ENCODE measurements at places on chromosomes 7 and 10. TPM values are rescaled to one million over a fixed set of nuclear protein-coding genes. Genes with fewer than 3 reads are reported as not detected.

- no peaks in the 10 kb centered on the region for H3K36me3 ChIP-seq
- H3K27ac ChIP-seq: no peak overlapping the region
- no peaks in the 10 kb centered on the region for H3K27me3 ChIP-seq
- peaks cover 4% of the 10 kb centered on the region for H3K4me1 ChIP-seq
These were observed 28.1 kb upstream of the SLC29A3 start for GRCh38 chr10:71290806-71291527.

- no peaks in the 10 kb centered on the region for H3K27me3 ChIP-seq
- H3K27ac ChIP-seq: no peak overlapping the region
- H3K36me3 ChIP-seq: no peaks in the 10 kb centered on the region
- no peak overlapping the region for H3K4me3 ChIP-seq
- no peak for DNase-seq
- H3K4me1 ChIP-seq: no peaks in the 10 kb centered on the region
These were observed 189.2 kb downstream of the THSD7A start for GRCh38 chr7:11642841-11643240.

- H3K4me3 ChIP-seq: no peak overlapping the region
- peaks cover 3% of the 10 kb centered on the region for H3K4me1 ChIP-seq
- H3K27me3 ChIP-seq: peaks cover 29% of the 10 kb centered on the region
- H3K36me3 ChIP-seq: no peaks in the 10 kb centered on the region
- no peak overlapping the region for H3K27ac ChIP-seq
These were observed 4.4 kb upstream of the MYL7 start for GRCh38 chr7:44145479-44145968.

DNA sequence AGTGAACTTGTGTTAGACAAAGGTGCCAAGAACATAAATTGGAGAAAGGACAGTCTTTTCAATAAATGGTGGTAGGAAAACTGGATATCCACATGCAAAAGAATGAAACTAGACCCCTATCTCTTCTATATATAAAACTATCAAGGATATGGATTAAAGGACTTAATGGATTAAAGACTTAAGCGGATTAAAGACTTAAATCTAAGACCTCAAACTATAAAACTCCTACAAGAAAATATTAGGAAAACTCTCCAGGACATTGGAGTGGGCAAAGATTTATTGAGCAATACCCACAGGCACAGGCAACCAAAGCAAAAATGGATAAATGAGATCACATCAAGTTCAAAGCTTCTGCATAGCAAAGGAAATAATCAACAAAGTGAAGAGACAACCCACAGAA is 242.9 kb upstream of the MEOX2 start:
- H3K4me1 ChIP-seq: no peaks in the 10 kb centered on the region
- H3K27me3 ChIP-seq: no peaks in the 10 kb centered on the region
- no peak overlapping the region for H3K27ac ChIP-seq
- no peak for DNase-seq
- H3K4me3 ChIP-seq: no peak overlapping the region

DNA sequence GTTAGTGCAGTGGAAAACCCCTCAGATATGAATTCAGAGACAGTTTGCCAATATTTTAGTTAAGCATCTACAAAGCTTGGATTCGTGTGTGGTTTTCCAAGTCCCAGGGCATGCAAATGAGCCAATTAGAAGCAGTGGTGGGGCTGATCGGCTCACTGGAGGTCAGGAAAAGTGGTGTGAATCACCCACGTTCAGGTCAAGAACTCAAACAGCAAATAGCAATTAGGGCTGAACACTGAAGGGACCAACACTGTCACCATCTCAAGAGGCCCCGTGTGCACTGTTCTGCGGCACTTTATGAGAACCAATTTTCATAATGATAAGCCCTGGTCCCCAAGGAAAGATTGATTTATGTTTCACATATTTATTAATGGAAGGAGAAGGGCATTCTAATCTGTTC is 68.9 kb downstream of the ADARB2 start:
- no peak for DNase-seq
- H3K4me3 ChIP-seq: no peak overlapping the region
- H3K27ac ChIP-seq: no peak overlapping the region
- peaks cover 3% of the 10 kb centered on the region for H3K4me1 ChIP-seq
- no peaks in the 10 kb centered on the region for H3K36me3 ChIP-seq
- no peaks in the 10 kb centered on the region for H3K27me3 ChIP-seq

GRCh38 chr10:30022590-30022989 is 36.8 kb downstream of the JCAD start:
- DNase-seq: no peak
- no peaks in the 10 kb centered on the region for H3K36me3 ChIP-seq
- no peak overlapping the region for H3K4me3 ChIP-seq
- H3K4me1 ChIP-seq: no peaks in the 10 kb centered on the region
- peaks cover 12% of the 10 kb centered on the region for H3K27me3 ChIP-seq
- H3K27ac ChIP-seq: no peak overlapping the region

GRCh38 chr7:35624299-35625186 is 70.4 kb downstream of the HERPUD2 start:
- no peaks in the 10 kb centered on the region for H3K27me3 ChIP-seq
- H3K4me1 ChIP-seq: no peaks in the 10 kb centered on the region
- H3K27ac ChIP-seq: no peak overlapping the region

DNA sequence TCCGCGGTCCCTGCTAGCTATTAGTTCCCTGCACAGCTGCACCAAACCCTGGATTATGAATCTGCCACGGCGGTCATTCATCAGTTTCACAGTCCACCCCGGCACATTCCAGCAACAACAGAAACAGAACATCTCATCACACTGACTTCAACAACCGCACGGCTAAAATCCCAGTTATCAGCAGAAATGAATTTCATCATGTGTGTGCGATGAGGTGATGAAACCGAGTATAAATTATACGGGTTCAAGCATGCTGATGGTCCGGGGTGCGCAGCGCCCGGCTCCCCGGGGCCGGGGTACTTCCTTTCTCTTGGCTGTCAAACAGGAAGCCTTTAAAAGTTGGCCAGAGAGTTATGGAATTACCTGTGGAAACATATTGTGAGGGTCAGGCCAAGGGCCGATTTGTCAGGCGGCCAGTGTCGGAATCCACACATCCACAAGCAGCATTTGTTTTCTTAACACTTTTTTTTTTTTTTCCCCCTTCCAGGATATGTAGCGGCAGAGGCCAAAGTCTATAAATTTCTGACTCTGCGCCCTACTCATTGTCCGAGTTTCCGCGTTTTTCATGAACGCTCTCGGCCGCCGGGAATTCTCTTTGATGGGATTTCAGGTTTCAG is 420.9 kb upstream of the MGMT start:
- no peak for DNase-seq
- H3K4me3 ChIP-seq: no peak overlapping the region
- H3K4me1 ChIP-seq: no peaks in the 10 kb centered on the region
- no peaks in the 10 kb centered on the region for H3K36me3 ChIP-seq

- DNase-seq: no peak
- H3K4me1 ChIP-seq: peaks cover 33% of the 10 kb centered on the region
- no peaks in the 10 kb centered on the region for H3K36me3 ChIP-seq
- H3K27ac ChIP-seq: peak overlapping the region; percentile 79
These were observed 18.8 kb upstream of the PDCD4 start for GRCh38 chr10:110852947-110853346.

DNA sequence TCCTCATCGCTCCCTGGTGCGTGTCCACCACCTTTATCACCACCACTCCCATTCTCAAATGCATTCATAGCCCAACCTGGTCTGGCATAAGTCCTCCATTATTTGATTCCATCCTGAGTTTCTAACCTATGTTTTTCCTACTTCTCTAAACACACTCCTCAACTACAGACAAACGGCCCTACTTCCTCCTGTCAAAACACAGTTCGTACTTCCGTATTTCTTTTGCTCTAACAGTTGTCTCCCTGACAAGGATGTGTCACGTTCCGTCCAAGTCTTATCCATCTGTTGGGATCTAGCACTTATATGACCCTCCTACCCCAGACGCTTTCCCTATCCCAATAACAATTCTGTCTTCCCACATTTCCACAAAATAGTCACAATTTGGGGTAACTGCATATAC is 46.8 kb downstream of the DOCK4 start:
- H3K36me3 ChIP-seq: no peaks in the 10 kb centered on the region
- no peaks in the 10 kb centered on the region for H3K27me3 ChIP-seq
- DNase-seq: no peak
- H3K27ac ChIP-seq: no peak overlapping the region
- peaks cover 15% of the 10 kb centered on the region for H3K4me1 ChIP-seq

- peaks cover 32% of the 10 kb centered on the region for H3K4me1 ChIP-seq
- H3K4me3 ChIP-seq: no peak overlapping the region
- peak overlapping the region; percentile 38 for H3K27ac ChIP-seq
- H3K27me3 ChIP-seq: no peaks in the 10 kb centered on the region
- peak; percentile 79 for DNase-seq
- H3K36me3 ChIP-seq: no peaks in the 10 kb centered on the region
These were observed 139.2 kb downstream of the ETV1 start for GRCh38 chr7:13850185-13850752.

DNA sequence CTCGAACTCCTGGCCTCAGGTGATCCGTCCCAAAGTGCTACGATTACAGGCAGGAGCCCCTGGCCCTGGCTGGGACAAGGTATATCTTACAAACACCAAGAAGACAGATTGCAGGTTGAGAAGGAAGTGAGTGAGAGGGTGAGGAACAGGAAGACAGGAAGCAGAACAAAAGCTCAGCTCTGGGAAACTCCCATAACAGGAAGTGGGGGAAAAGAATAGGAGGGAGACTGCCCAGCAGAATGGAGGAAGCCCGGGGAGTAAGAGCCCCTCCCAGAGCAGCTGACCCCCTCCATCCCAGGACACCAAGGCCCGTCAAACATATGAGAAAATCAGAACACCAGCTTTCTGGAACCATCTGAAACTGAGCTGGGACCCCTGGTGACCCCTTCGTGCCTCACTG is 2.9 kb downstream of the TECPR1 start:
- peaks cover 3% of the 10 kb centered on the region for H3K36me3 ChIP-seq
- no peak for DNase-seq
- no peak overlapping the region for H3K27ac ChIP-seq
- H3K27me3 ChIP-seq: no peaks in the 10 kb centered on the region
- H3K4me1 ChIP-seq: peaks cover 8% of the 10 kb centered on the region

- no peak overlapping the region for H3K27ac ChIP-seq
- no peaks in the 10 kb centered on the region for H3K27me3 ChIP-seq
- H3K36me3 ChIP-seq: no peaks in the 10 kb centered on the region
- no peak overlapping the region for H3K4me3 ChIP-seq
- no peak for DNase-seq
- no peaks in the 10 kb centered on the region for H3K4me1 ChIP-seq
These were observed 184.2 kb downstream of the POU6F2 start for GRCh38 chr7:39161903-39162302.

DNA sequence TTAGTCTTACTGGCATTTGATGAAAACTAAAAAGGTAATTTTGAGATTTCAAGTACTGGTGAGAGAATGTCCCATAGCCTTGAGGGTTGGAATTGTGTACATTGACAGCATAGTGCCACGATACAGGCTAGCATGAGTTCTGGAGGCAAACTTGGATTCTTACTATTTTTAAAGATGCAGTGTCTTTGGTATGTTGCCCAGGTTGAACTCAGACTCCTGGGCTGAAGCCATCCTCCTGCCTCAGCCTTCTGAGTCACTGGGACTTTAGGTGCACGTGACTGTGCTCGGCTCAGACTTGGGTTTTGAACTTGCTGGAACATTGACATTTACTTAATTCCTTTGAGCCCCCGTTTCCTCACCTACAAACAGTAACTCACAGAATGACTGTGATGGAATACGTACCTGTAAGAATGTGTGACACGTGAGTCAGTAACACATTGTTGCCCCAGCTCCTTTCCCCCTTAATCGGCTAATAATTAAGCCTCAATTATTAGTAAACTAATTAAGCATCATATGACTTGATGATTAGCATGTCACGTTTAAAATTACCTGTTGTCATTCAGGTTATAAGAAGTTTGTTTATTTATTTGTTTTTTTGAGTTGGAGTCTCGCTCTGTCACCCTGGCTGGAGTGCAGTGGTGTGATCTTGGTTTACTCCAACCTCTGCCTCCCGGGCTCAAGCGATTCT is 10.6 kb downstream of the DNAJB6 start:
- peaks cover 35% of the 10 kb centered on the region for H3K4me1 ChIP-seq
- DNase-seq: no peak

DNA sequence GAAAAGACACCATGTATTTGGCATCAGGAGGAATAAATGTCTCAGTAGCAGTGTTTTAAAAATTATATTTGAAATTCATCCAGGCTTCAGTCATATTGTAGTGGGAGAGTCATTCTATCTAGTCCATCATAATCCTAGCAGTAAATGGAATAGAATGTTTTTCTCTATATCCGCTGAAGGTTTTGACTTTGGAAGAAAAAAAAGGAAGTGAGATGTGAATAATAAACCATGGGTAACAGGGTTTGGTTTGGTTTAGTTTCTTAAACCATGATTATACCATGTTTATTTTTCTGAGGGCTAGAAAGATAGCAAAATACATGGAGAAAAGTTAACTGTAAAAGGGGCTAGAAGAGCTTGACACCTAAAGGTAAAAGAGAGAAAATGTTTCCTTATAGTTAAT is 16.4 kb upstream of the BPGM start:
- no peaks in the 10 kb centered on the region for H3K27me3 ChIP-seq
- no peaks in the 10 kb centered on the region for H3K36me3 ChIP-seq
- H3K27ac ChIP-seq: no peak overlapping the region
- H3K4me3 ChIP-seq: no peak overlapping the region
- no peak for DNase-seq
- peaks cover 2% of the 10 kb centered on the region for H3K4me1 ChIP-seq

- no peaks in the 10 kb centered on the region for H3K36me3 ChIP-seq
- H3K27ac ChIP-seq: no peak overlapping the region
- H3K4me3 ChIP-seq: no peak overlapping the region
- H3K27me3 ChIP-seq: peaks cover 79% of the 10 kb centered on the region
- peaks cover 5% of the 10 kb centered on the region for H3K4me1 ChIP-seq
- no peak for DNase-seq
These were observed 15.5 kb upstream of the HOXA13 start for GRCh38 chr7:27215356-27215755.

GRCh38 chr10:3421537-3422257 is 249.1 kb upstream of the PITRM1 start:
- no peaks in the 10 kb centered on the region for H3K27me3 ChIP-seq
- no peaks in the 10 kb centered on the region for H3K36me3 ChIP-seq
- no peak for DNase-seq
- H3K4me3 ChIP-seq: no peak overlapping the region

DNA sequence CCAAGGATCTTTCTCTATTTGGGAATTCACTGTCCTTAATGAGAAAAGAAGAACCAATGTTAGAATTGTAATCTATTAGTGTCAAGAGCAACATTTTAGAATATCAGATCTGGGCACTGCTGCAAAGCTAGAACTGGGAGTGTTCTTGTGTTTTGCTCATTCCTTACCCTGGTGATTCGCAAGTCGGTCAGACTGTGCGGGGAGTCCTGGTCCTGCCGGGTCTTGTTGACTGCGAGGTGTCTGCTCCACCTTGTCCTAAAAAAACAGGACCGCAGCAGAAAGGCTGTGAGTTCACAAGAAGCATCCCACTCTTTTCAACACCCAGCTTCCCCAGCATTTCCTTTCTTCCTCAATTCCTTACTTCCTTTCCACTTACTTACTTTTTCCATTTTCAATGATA is 79.0 kb downstream of the GRB10 start:
- no peak overlapping the region for H3K4me3 ChIP-seq
- H3K27me3 ChIP-seq: no peaks in the 10 kb centered on the region
- peaks cover 1% of the 10 kb centered on the region for H3K36me3 ChIP-seq
- H3K4me1 ChIP-seq: peaks cover 6% of the 10 kb centered on the region
- no peak overlapping the region for H3K27ac ChIP-seq
- DNase-seq: no peak

The CALML5 gene
- 11.4 TPM for polyA plus RNA-seq

The DNAJC30 gene
- 4.9 TPM for polyA plus RNA-seq

The IFIT1B gene
- not detected for polyA plus RNA-seq

The TMEM176B gene
- polyA plus RNA-seq: not detected

The TEX36 gene
- not detected for polyA plus RNA-seq

The AP4M1 gene
- 15.2 TPM for polyA plus RNA-seq

The SRRM3 gene
- polyA plus RNA-seq: 0.52 TPM

The EPDR1 gene
- polyA plus RNA-seq: not detected

The OR2A1 gene
- polyA plus RNA-seq: not detected

The RAPGEF5 gene
- polyA plus RNA-seq: 2.1 TPM

The CAMK2B gene
- 0.31 TPM for polyA plus RNA-seq

The DNAH11 gene
- under 0.01 TPM for polyA plus RNA-seq

The AKR1D1 gene
- not detected for polyA plus RNA-seq

The CLDN12 gene
- 62.5 TPM for polyA plus RNA-seq

The LIPM gene
- 0.44 TPM for polyA plus RNA-seq

All from keratinocyte (primary cell).